ENCODE measurements at places on chromosomes 4 and X. TPM values are rescaled to one million over a fixed set of nuclear protein-coding genes. Genes with fewer than 3 reads are reported as not detected.

- no peak for DNase-seq
Measured at GRCh38 chrX:37580080-37580479, 8.6 kb downstream of the LANCL3 start.

DNA sequence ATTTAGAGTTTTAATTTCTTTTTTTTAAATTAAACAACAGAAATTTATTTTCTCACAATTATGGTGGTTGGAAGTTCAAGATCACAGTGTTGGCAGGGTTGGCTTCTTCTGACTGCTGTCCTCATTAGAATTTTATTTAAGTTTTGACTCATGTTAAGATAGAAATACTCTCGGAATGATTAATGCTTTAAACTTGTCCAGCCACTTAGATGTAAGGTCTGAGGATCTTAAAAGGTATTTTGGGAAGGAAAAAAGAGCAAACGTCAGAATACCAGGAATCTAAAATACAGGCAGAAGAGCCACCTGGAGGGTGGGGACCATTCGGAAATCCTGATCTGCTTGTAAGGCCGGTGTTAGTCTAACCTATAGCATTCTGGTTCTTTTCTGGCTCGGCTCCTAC is 423.0 kb upstream of the MAGEB2 start:
- DNase-seq, result no peak

- DNase-seq, result no peak
Measured at GRCh38 chr4:98679738-98680137, 21.3 kb upstream of the TSPAN5 start.

PNMA5 gene
- 0.25 TPM for polyA plus RNA-seq

TKTL2 gene
- polyA plus RNA-seq, result 0.02 TPM

DNA sequence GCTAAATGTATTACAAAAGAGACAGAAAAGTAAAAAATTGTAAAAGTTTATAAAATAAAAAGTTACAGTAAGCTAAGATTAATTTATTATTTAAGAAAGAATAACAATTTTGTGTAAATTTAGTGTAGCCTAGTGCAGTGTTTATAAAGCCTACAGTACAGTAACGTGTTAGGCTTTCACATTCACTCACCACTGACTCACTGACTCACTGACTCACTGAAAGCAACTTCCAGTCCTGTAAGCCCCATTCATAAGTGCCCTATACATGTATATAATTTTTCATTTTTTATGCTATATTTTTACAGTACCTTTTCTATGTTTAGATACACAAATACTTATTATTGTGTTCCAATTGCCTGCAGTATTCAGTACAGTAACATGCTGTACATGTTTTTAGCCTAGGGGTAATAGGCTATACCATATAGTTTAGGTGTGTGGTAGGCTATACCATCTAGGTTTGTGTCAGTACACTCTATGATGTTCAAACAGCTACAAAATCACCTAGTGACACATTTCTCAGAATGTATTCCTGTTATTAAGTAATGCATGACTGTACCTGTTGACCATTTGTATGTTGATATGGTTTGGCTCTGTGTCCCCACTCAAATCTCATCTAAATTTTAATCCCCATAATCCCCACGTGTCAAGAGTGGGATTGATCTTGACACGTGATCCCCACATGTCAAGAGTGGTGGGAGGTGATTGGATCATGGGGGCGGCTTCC is 57.9 kb downstream of the CFAP299 start:
- DNase-seq, result no peak

- DNase-seq, result no peak
Measured at GRCh38 chr4:163693211-163693610, 198.7 kb downstream of the TMA16 start.

STPG2 gene
- polyA plus RNA-seq, result 0.16 TPM
